Activated CD4-positive, alpha-beta memory T cell treated with anti-CD3 and anti-CD28 coated beads for 36 hours (primary cell): ENCODE measurements at places on chromosomes 3 and 15. TPM values are rescaled to one million over a fixed set of nuclear protein-coding genes. Genes with fewer than 3 reads are reported as not detected.

PCLAF gene
- 85.8 TPM for total RNA-seq

SLC28A2 gene
- total RNA-seq = not detected

CCDC39 gene
- not detected for total RNA-seq

- DNase-seq = peak; percentile 40
- peak overlapping the region; percentile 58 for H3K27ac ChIP-seq
Measured at GRCh38 chr3:50352781-50353180, 2.1 kb downstream of the CYB561D2 start.

DNA sequence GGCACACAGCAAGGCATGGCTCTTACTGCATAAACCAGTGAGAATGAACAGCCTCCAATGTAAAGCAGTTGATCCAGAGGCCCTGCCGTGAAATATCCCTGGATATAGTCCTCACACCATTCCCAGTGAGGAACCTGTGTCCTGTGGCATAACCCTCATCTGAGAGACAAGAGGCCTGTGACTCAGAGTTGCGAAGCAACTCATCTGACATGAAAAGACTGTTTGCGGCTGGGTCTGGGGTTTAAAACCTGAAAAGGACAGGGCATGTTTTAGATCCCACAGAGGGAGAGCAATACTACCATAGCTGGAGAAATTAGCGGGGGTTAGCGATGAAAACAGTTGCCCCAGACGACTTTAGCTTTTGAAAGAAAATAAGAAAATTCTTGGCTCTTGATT, 165.3 kb upstream of the BHLHE40 start:
- no peak for DNase-seq
- peaks cover 3% of the 10 kb centered on the region for H3K4me1 ChIP-seq
- H3K4me3 ChIP-seq = no peak overlapping the region

DNA sequence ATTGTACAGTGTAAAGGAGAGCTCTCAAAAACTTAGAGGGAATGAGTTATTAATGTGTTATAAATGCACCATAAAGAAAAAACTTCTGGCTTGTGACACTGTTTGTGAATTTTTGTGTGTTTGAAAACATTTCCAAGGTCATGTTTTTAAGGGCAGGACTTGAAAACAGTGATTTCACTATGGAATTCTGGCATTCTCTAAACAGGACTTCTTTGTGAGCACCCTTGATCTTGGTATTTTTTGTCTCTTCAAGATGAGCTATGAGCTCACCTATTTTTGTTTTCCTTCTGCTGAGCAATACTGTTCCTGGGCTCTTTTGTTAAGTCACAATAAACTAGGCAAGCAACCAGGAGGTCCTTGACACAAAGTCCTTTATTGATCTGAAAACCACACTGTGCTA, 284.4 kb downstream of the RBMS3 start:
- no peak for DNase-seq
- H3K27ac ChIP-seq = no peak overlapping the region
- H3K36me3 ChIP-seq = no peaks in the 10 kb centered on the region
- no peak overlapping the region for H3K4me3 ChIP-seq
- no peaks in the 10 kb centered on the region for H3K4me1 ChIP-seq

- no peak for DNase-seq
- no peaks in the 10 kb centered on the region for H3K36me3 ChIP-seq
- no peak overlapping the region for H3K27ac ChIP-seq
- H3K4me1 ChIP-seq = peaks cover 7% of the 10 kb centered on the region
Measured at GRCh38 chr15:32029409-32029861, 880 bp upstream of the CHRNA7 start.

GRCh38 chr3:119585856-119586570, 6.7 kb downstream of the ADPRH start:
- H3K27ac ChIP-seq = no peak overlapping the region
- no peak for DNase-seq
- H3K4me3 ChIP-seq = no peak overlapping the region
- H3K27me3 ChIP-seq = peaks cover 8% of the 10 kb centered on the region
- peaks cover 8% of the 10 kb centered on the region for H3K36me3 ChIP-seq
- peaks cover 32% of the 10 kb centered on the region for H3K4me1 ChIP-seq

GRCh38 chr3:171454041-171454440, 6.2 kb downstream of the TNIK start:
- peaks cover 3% of the 10 kb centered on the region for H3K36me3 ChIP-seq
- peaks cover 35% of the 10 kb centered on the region for H3K4me1 ChIP-seq
- DNase-seq = no peak
- H3K27me3 ChIP-seq = no peaks in the 10 kb centered on the region

DNA sequence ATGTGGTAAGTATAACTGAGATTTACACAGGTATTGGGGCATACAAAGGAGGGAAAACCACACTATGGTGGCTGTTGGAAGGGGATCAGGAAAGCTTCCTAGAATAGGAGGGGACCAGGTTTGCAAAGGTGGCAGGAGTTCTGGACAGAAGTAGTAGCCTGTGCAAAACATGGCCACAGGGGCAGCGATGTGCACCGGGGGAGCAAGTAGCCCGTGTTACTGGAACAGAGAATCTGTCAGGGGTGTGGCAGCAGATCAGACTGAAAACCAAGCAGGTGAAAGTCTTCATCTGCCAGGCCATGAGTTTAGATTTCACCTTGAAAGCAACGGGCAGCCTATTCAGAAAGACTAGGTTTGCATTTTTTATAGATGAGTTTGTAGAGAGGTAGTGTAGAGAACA, 182.3 kb upstream of the LPP start:
- DNase-seq = no peak
- H3K27ac ChIP-seq = no peak overlapping the region
- no peaks in the 10 kb centered on the region for H3K27me3 ChIP-seq
